ENCODE measurements at places on chromosomes 1 and 21. TPM values are rescaled to one million over a fixed set of nuclear protein-coding genes. Genes with fewer than 3 reads are reported as not detected.

DNA sequence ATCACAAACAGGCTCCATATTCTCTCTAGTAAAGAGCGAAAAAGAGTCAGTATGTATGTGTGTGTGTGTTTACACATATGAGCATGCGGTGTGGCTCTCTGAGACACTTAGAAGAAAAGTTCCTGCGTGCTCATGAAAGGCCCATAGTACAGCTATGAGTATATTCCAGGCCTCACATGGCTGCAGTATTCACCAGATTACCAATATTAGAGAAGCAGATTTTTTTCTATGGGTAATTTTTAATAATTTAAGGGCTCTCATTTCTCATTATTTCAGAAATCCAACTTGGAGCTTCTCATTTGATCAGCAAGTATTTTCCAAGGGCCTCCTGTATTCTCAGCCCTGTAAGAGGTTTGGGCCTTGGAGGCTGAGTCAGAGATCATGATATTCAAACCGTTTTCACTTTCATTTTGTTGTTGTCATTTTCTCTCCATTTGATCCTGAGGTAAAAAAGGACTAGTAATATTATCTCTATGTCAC lies 232.9 kb upstream of the SGIP1 start:
- peak; percentile 43 for DNase-seq

- no peak for DNase-seq
These were observed 185.0 kb downstream of the PCP4 start for GRCh38 chr21:40052276-40052675.

- DNase-seq = no peak
These were observed 11.2 kb downstream of the TMEM9 start for GRCh38 chr1:201142849-201143725.

GRCh38 chr1:110347182-110347893 lies 8.2 kb downstream of the RBM15 start:
- DNase-seq = no peak

- DNase-seq = no peak
These were observed 24.5 kb upstream of the SLC26A9 start for GRCh38 chr1:205967554-205968335.

DNA sequence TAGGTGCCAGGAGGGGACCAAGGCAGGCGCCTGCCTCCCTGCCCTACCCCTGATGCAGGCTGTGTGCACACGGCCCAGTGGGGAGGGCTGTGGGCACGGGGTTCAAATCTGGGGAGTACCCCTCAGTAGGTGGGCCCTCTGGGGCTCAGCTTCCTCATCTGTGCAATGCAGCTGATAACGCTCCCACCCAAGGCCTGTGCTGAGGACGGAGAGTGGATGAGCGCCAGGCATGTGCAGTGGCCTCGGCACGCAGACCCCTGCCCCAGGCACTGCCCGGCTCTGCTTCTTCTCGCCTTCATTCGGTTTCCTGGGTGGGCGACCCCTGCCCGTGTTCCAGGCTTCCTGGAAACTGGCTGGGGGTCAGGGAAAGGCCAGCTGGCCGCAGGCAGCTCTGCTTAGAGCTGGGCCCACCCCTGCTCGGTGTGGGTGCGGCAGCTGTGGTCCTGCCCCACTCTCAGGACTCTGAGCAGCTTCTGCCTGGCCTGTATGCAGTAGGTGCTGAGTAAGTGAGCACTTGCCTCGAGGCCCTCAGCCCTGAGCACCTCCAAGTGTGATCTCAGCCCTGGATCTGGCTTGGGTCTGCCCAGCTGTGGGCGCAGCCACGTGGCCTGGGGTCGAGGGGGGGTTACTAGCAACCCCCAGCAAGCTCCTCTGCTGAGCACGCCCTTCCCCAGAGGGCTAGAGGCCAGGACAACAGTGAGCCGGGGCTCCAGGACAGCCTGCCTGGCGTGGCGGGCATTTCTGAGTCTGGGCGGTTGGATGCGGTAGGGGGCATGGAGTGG lies 11.9 kb upstream of the TNFRSF14 start:
- DNase-seq = no peak

Gene HSD11B1
- 5.7 TPM for total RNA-seq

DNA sequence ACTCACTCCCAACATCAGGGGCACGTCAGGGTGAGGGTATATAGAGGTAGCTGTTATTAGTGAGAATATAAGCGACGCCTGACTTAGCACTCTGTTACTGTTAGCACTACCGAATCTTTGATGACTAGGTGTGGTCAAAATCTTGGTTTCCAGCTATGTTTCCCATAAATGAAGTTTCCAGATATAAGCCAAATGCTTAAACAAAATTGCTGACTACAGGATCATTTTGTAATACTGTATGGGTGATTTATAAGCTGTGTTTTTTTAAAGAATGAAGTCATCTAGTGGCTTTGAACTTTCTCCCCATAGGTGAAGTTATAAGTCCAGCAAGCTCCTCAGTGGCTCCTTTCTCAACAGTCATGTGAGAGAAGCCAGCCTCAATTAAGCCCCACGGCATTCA lies 23.7 kb downstream of the KCNJ15 start:
- DNase-seq = no peak

GRCh38 chr1:54837002-54837853 lies 36.1 kb upstream of the TTC22 start:
- no peak for DNase-seq

- no peak for DNase-seq
These were observed 22.7 kb downstream of the PAX7 start for GRCh38 chr1:18653367-18653766.

DNA sequence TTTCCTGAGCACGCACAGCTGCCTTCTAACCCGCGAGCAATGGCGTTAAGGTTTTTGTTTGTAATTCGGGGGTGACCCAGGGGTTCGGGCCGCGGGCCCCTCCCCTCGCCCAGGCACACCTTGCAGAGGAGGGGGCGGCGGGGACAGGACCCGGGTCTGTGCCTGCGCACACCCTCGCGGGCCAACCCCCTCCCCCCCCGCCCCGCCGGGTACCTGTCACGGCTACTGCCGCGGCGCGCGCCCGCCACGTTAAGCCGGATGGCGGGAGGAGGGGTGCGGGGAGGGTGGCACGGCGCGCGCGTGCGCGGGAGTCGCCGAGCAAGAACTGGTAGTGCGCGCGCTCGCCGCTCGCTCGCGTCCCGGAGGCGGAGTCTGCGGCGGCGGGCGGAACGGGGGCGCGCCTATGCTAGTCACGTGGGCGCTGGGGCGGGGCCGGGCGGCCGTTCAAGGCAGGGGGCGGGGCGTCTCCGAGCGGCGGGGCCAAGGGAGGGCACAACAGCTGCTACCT lies at the start of gene TPTE:
TSS of gene TPTE (plus strand) at position 493 of the 508 bp plus-strand sequence. CDS start 17,141 bp downstream, outside the sequence.
- no peak for DNase-seq

GRCh38 chr1:156488566-156489165 lies 11.9 kb downstream of the MEF2D start:
- DNase-seq = peak; percentile 73

Gene ADORA1
- total RNA-seq = not detected

Gene SPRR3
- total RNA-seq = not detected

- no peak for DNase-seq
These were observed 90.1 kb downstream of the TENT5C start for GRCh38 chr1:117695796-117696490.

GRCh38 chr1:36349241-36349671 lies 25.8 kb upstream of the EVA1B start:
- peak; percentile 54 for DNase-seq

Gene SYCP1
- not detected for total RNA-seq

DNA sequence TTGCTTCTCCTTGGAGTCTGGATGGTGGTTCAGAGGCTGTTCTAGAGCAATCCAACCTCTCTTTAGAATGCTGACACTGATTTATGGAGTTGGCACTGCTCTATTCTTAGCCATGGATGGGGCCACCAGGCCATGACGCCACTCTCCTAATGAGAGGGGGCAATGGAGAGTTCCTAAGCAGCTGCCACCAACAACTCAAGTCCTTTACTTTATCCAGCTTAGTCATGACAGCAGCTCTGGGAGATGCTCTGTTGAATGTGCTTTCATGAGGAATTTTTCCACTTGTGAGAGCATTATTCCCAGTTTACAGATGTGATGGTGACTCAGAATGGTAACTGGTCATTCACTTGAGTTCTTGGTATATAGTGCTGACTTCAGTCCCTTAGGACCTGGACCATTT lies 366.3 kb downstream of the HHAT start:
- DNase-seq = no peak

- no peak for DNase-seq
These were observed 6.3 kb upstream of the LAD1 start for GRCh38 chr1:201405484-201405831.

- DNase-seq = no peak
These were observed 99.2 kb downstream of the LHX8 start for GRCh38 chr1:75233302-75233929.

- no peak for DNase-seq
These were observed 32.3 kb downstream of the SLC9A1 start for GRCh38 chr1:27122652-27123051.

DNA sequence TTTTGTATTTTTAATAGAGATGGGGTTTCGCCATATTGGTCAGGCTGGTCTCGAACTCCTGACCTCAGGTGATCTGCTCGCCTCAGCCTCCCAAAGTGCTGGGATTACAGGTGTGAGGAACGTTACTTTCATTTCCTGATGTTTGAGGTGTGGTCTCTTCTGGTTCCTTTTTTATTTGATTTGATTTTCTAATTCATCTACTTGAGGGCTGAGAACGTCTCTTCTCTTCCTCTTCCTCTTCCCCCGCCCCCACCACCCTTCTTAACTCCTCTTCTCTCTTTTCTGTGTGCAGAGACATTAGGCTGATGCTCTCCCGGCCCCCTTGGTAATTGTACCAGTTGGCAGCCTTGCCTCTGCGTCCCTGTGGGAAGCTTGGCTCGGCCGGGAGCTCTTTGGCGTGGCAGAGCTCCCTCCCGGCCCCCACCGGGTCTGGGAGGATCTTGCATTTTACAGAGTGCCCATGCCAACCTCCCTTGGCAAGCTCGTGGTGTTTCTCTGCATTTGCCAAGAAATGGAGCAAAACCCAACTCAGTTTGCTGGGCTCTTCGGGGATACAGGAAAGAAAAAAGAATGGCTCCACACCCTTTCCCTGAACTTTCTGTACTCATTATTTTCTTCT lies 19.9 kb downstream of the CRYAA start:
- no peak for DNase-seq

GRCh38 chr21:45325206-45326168 lies 37.8 kb upstream of the POFUT2 start:
- no peak for DNase-seq

Gene ZC3H11A
- 92.8 TPM for total RNA-seq

DNA sequence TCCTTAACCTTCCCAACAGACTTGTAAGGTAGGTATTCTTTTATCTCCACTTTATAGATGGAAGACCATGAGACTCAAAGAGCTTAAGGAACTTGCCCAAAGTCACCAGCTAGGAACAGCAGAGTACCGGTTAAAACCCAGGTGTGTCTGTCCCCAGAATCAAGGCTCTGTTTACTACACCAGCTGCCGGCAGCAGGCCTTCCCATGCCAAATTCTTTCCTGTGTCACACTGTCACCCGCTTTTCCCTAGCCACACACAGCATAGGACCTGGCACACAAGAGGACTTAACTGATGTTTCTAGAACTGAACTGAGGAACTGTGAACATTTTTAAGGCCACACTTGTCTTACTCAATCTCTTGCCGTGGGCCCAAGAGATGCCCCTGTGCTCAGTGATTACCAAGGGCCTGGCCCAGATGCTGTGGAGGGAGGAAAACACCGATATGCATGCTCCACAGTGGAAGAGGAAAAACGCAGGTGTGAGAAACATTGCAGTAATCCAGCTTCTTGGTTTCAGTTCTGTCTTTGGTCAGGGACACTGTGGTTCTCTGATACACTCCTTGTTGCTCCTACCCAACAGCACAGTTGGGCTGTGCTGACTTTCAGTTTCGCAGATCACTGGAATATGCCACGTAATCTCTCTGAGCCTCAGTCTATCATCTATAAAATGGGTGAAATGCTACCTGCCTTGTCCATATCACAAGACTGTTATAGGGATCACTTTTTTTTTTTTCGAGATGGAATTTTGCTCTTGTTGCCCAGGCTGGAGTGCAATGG lies 13.9 kb upstream of the LY9 start:
- peak; percentile 52 for DNase-seq

Gene SYT11
- 14.3 TPM for total RNA-seq

DNA sequence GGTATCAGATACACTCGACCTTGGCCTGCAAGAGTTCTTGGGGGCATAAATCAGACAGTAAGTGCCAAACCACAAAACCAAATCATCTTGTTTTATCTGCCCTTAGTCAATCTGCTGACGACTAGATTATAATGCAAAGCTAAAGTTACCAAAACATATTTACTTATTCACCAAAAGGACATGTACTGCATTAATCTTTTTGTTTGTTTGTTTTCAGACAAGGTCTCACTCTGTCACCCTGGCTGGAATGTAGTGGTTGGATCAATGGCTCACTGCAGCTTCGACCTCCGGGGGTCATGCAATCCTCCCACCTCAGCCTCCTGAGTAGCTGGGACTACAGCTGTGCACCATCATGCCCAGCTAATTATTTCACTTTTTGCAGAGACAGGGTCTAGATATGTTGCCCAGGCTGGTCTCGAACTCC lies 114.7 kb downstream of the APP start:
- no peak for DNase-seq

GRCh38 chr1:59025201-59025600 lies 241.4 kb upstream of the JUN start:
- DNase-seq = no peak

Gene SRSF4
- 147 TPM for total RNA-seq
